ENCODE measurements at places on chromosomes 5 and 9.

DNA sequence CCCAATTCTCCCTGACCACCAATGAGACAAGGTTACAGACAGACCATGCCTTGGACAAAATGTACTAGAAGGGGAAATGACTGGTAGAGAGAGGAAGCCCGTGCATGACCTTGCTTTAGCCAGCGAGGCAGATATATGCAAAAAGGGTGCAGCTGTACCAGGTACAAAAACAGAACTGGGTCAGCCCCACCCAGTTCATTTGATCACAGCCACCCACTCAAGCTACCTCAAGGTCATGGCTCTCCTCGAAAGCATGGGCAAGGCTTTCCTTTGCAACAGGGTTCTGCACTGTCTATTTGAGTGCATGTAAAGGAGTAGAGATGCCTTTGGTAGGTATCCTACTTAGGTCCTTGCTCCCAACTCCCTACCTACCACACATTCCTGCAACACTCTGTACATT is 33.3 kb downstream of the TLE1 start:
- no peak for DNase-seq

- no peak for DNase-seq
Measured at GRCh38 chr5:140130949-140131733, 5.4 kb downstream of the IGIP start.

- DNase-seq = no peak
Measured at GRCh38 chr9:136543830-136544547, 1.9 kb downstream of the NOTCH1 start.

- no peak for DNase-seq
Measured at GRCh38 chr5:143056792-143057579, 286.8 kb downstream of the ARHGAP26 start.

- no peak for DNase-seq
Measured at GRCh38 chr5:126868338-126869004, 91.5 kb downstream of the LMNB1 start.

- DNase-seq = no peak
Measured at GRCh38 chr9:31390403-31391025, 993.9 kb upstream of the ACO1 start.

All from activated gamma-delta T cell treated with Interleukin-2 at 50 U/mL for 16 hours (primary cell).